ENCODE measurements at places on chromosomes 11 and 22. TPM values are rescaled to one million over a fixed set of nuclear protein-coding genes. Genes with fewer than 3 reads are reported as not detected.

- no peaks in the 10 kb centered on the region for H3K27me3 ChIP-seq
- H3K36me3 ChIP-seq = no peaks in the 10 kb centered on the region
- H3K4me3 ChIP-seq = no peak overlapping the region
- no peaks in the 10 kb centered on the region for H3K4me1 ChIP-seq
- no peak overlapping the region for H3K27ac ChIP-seq
- no peak for DNase-seq
These were observed 7.0 kb upstream of the CASP12 start for GRCh38 chr11:104905271-104905670.

GRCh38 chr11:12961615-12962014 lies 47.5 kb upstream of the RASSF10 start:
- no peak overlapping the region for H3K27ac ChIP-seq
- no peaks in the 10 kb centered on the region for H3K27me3 ChIP-seq
- no peak for DNase-seq
- no peak overlapping the region for H3K4me3 ChIP-seq
- H3K4me1 ChIP-seq = no peaks in the 10 kb centered on the region

- no peaks in the 10 kb centered on the region for H3K36me3 ChIP-seq
- H3K27me3 ChIP-seq = no peaks in the 10 kb centered on the region
- DNase-seq = no peak
- peaks cover 12% of the 10 kb centered on the region for H3K4me1 ChIP-seq
- no peak overlapping the region for H3K4me3 ChIP-seq
These were observed 78.2 kb downstream of the TMPRSS5 start for GRCh38 chr11:113627946-113628345.

- H3K27me3 ChIP-seq = no peaks in the 10 kb centered on the region
- H3K4me1 ChIP-seq = no peaks in the 10 kb centered on the region
- peak; percentile 68 for DNase-seq
- H3K27ac ChIP-seq = no peak overlapping the region
- H3K36me3 ChIP-seq = no peaks in the 10 kb centered on the region
These were observed 65.0 kb upstream of the TMEM45B start for GRCh38 chr11:129750343-129751292.

Gene PRSS23
- total RNA-seq = 184 TPM

Gene BLID
- total RNA-seq = not detected

DNA sequence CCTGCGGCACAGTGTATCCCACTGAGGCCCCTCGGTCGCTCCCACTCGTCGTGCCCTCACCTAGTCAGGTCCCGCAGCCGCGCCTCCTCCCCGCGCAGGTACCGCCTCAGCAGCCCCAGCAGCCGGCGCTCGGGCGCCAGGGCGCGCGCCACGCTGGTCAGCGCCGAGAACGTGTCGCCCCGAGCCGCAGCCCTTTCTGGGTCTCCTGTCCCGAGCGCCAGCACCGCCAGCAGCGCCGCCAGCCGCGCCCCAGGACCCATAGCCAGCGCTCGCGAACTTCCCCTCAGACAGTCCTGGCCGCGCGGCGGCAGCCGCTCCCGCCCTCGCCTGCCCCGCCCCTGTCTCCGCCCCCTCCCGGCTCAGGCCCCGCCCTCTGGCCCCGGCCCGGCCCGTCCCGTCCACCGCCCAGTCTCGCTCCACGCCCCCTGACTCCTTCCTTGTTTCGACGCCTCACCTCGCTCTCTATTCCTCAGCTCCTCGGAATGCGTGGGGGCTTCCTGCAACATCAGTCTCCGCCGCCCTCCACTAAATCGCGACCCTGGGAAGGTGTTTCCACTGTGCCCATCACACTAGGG lies at the start of gene P4HA3:
Gene P4HA3 (minus strand): TSS at position 289 of the 575 bp plus-strand sequence. CDS start 29 bp downstream, at position 260.
- peak within 1 kb of the TSS; percentile 62 for H3K4me3 ChIP-seq
- H3K36me3 ChIP-seq = no peaks in the 10 kb centered on the region
- DNase-seq = no peak
- H3K4me1 ChIP-seq = no peaks in the 10 kb centered on the region
- no peak within 1 kb of the TSS for H3K27ac ChIP-seq

Measured in ascending aorta (tissue), 2 donors.